ENCODE measurements at places on chromosomes 4 and X.

DNA sequence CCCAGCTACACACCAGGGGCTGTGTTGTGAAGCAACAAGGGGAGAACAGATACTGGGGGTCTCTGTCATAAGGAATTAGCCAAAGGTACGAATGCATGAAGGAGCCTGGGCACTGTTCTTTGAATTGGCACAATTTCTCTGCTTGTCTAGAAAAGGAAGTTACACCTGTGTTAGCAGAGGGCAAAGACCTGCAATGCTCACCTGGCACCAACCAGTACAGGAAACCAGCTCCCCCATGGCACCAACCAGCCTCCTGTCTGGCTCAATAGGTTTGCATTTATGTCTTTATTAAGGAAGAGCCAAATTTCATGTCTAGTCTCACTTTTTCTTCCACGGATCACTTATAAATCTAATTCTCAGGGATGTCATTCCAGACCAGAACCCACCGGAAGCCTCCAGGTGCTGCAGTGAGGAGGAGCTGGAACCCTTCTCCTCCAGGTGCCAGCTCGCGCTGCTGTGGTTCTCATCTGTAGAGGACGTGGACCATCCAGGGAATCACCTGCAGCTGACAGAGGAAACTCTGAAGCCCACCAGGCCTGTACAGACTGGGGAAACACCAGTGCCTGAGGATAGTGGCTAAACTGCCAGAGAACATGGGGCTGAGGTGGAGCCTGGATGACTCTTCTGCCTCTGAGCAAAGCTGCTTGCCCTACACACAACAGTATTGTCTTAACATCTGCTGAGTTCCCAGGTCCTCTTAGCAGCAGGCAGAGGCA is 113.4 kb upstream of the TRIM2 start:
- no peak for DNase-seq

- no peak for DNase-seq
Observed at GRCh38 chr4:161206528-161207080, 957.2 kb downstream of the FSTL5 start.

DNA sequence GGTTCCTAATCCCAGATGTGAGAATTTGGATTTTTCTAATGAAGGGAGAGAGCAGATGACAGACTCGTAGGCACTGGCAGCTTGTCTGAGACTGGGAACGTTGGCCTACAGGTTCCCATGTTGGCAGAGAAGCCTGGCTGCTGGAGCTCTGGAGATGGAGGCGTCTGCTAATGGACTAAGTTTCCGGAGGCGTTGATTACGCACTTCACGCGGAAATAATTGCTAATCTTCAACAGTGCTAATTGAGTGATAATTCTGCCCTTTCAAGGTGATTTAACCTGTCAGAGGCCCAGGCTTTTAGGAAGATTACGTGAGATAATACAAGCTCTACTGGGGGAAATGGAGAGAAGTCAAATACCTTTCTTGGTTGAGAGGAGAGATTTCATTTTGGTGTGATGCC is 77.4 kb downstream of the PSAPL1 start:
- no peak for DNase-seq

DNA sequence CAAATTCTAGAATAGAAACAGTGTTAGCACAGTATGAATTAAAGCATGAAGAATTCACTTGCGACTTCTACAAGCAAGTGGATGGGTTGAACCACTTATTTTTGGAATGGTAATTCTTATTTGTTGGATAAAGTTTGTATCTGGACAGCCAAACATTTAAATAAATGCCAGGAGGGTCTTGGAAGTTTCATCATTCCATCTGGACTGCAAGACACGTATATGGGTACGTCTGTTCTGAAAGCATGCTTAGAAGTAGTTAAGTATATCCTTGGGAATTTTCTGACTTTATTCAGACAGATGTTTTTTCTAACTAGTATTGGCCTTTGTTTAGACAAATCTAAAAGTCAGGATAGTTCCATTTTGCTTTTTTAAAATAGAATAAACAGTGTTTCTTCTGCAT is 77.5 kb upstream of the CASK start:
- no peak for DNase-seq

- no peak for DNase-seq
Observed at GRCh38 chrX:23386726-23387125, 52.1 kb downstream of the PTCHD1 start.
